ENCODE measurements at places on chromosomes 11 and 22.
A peak's percentile ranks its signal among the peaks of the same experiment; 100 is the strongest.

- DNase-seq: peak; percentile 43
- peaks cover 51% of the 10 kb centered on the region for H3K4me1 ChIP-seq
- peak overlapping the region; percentile 17 for H3K4me3 ChIP-seq
- no peaks in the 10 kb centered on the region for H3K27me3 ChIP-seq
Measured at GRCh38 chr11:123407130-123407995, 22.7 kb upstream of the GRAMD1B start.

DNA sequence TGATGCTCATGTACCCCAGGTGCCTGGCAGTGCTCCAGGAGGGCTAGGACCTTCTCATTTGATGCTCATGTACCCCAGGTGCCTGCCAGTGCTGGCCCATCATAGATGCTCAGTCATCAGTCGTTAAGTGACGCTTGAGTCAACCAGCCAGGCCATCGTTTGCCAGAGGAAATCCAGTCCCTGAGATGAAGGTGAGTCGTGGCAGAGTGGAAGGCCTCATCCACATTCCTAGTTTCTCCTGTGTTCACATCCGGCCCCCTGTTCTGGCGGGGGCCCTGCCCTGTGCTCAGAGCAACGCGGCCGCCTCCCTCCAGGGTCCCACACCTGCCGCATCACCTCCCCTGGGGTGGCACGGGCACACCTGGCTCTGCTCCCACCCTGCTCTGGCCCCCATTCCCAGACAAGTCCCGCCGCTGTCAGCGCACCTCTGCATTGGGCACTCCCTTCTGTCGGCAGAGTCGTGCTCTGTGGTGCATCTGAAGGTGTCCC, 279.9 kb downstream of the BRD1 start:
- DNase-seq: no peak
- peaks cover 28% of the 10 kb centered on the region for H3K27me3 ChIP-seq
- no peaks in the 10 kb centered on the region for H3K36me3 ChIP-seq
- no peaks in the 10 kb centered on the region for H3K4me1 ChIP-seq

- no peak overlapping the region for H3K4me3 ChIP-seq
- H3K27ac ChIP-seq: no peak overlapping the region
- no peaks in the 10 kb centered on the region for H3K27me3 ChIP-seq
- no peak for DNase-seq
- peaks cover 39% of the 10 kb centered on the region for H3K4me1 ChIP-seq
Measured at GRCh38 chr22:36478966-36479365, 2.5 kb downstream of the TXN2 start.

GRCh38 chr11:76861490-76861953, 804 bp downstream of the ACER3 start:
- no peak for DNase-seq
- peak overlapping the region; percentile 91 for H3K4me3 ChIP-seq
- peak overlapping the region; percentile 93 for H3K27ac ChIP-seq
- H3K4me1 ChIP-seq: peaks cover 40% of the 10 kb centered on the region
- H3K27me3 ChIP-seq: no peaks in the 10 kb centered on the region

- no peak overlapping the region for H3K4me3 ChIP-seq
- H3K36me3 ChIP-seq: no peaks in the 10 kb centered on the region
- DNase-seq: no peak
- no peak overlapping the region for H3K27ac ChIP-seq
Measured at GRCh38 chr11:35337136-35337913, 82.0 kb downstream of the SLC1A2 start.

DNA sequence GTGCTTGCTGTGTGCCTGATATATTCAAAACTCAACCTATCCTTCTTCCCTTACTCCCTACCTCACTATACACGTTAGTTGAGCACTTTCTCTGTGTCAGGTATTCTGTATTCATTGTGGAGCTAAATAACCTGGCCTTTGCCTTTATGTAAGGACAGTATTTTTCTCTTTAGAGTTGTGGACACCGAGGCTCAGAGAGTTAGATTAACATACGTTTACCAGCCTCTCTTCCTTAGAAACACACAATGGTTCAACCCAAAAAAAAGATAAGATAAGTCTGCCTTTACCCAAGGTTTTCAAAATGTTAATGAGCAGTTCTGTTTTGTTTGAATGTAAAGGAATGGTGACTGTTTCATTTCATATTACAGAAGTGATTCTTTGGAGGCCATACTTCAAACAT, 45.0 kb downstream of the CBL start:
- H3K27me3 ChIP-seq: no peaks in the 10 kb centered on the region
- no peak overlapping the region for H3K4me3 ChIP-seq
- H3K27ac ChIP-seq: no peak overlapping the region
- H3K4me1 ChIP-seq: no peaks in the 10 kb centered on the region

GRCh38 chr11:12657336-12657735, 16.9 kb upstream of the TEAD1 start:
- no peak for DNase-seq
- no peaks in the 10 kb centered on the region for H3K36me3 ChIP-seq
- no peak overlapping the region for H3K27ac ChIP-seq
- no peak overlapping the region for H3K4me3 ChIP-seq
- no peaks in the 10 kb centered on the region for H3K27me3 ChIP-seq

DNA sequence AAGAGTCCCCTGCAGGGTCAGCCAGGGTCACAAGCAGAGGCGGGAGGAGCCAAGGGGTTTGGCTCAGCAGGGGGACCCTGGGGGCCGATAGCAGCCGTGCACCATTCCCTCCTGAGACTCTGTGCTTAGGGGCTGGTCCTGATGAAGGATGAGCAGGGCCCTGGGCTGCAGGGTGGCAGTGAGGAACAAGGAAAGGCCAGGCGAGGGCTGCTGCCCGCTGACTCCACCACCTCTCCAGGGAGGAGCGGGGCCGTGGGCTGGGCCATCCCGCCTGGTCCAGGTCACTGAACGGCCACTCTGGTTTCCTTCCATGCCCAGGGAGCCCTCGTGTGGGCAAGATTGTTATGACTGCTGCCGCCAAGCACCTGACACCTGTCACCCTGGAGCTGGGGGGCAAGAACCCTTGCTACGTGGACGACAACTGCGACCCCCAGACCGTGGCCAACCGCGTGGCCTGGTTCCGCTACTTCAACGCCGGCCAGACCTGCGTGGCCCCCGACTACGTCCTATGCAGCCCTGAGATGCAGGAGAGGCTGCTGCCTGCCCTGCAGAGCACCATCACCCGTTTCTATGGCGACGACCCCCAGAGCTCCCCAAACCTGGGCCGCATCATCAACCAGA, 9.2 kb upstream of the NDUFS8 start:
- H3K4me3 ChIP-seq: no peak overlapping the region
- H3K27me3 ChIP-seq: no peaks in the 10 kb centered on the region
- peaks cover 5% of the 10 kb centered on the region for H3K36me3 ChIP-seq
- peaks cover 9% of the 10 kb centered on the region for H3K4me1 ChIP-seq
- no peak for DNase-seq

DNA sequence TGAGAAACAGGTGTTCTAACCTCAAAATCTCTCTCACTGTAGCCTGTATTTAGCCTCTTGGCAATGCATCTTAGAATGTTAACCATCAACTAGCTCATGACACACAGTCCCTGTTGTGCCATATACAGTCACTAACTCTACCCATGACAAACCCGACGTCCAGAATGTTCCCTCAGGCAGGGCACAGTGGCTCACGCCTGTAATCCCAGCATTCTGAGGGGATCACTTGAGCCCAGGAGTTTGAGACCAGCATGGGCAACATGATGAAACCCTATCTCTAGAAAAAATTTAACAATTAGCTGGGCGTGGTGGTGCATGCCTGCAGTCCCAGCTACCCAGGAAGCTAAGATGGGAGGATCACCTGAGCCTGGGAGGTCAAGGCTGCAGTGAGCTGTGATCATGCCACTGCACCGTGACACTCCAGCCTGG, 18.2 kb upstream of the CCDC34 start:
- H3K36me3 ChIP-seq: peaks cover 59% of the 10 kb centered on the region
- no peak overlapping the region for H3K4me3 ChIP-seq
- DNase-seq: no peak

DNA sequence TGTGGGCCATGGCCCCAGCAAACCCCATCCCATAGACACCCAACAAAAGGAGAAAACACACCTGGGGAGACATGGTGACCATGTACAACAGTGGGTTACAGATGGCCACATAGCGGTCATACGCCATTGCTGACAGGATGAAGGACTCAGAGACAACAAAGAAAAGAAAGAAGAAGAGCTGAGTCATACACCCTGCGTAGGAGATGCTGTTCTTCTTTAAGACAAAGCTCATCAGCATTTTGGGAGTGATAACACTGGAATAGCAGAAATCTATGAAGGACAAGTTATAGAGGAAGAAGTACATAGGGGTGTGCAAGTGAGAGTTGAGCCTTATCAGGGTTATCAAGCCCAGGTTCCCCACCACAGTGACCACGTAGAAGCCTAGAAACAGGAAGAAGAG, 4.9 kb downstream of the OR8B8 start:
- H3K27ac ChIP-seq: no peak overlapping the region
- H3K27me3 ChIP-seq: peaks cover 23% of the 10 kb centered on the region
- H3K4me3 ChIP-seq: no peak overlapping the region

- H3K4me3 ChIP-seq: no peak overlapping the region
- no peak for DNase-seq
- no peaks in the 10 kb centered on the region for H3K27me3 ChIP-seq
Measured at GRCh38 chr22:18906896-18907295, 776 bp downstream of the DGCR6 start.

GRCh38 chr22:25970374-25970911, 198.8 kb upstream of the SEZ6L start:
- peak overlapping the region; percentile 36 for H3K27ac ChIP-seq
- peak; percentile 49 for DNase-seq
- H3K27me3 ChIP-seq: no peaks in the 10 kb centered on the region
- H3K36me3 ChIP-seq: no peaks in the 10 kb centered on the region
- H3K4me1 ChIP-seq: peaks cover 18% of the 10 kb centered on the region

DNA sequence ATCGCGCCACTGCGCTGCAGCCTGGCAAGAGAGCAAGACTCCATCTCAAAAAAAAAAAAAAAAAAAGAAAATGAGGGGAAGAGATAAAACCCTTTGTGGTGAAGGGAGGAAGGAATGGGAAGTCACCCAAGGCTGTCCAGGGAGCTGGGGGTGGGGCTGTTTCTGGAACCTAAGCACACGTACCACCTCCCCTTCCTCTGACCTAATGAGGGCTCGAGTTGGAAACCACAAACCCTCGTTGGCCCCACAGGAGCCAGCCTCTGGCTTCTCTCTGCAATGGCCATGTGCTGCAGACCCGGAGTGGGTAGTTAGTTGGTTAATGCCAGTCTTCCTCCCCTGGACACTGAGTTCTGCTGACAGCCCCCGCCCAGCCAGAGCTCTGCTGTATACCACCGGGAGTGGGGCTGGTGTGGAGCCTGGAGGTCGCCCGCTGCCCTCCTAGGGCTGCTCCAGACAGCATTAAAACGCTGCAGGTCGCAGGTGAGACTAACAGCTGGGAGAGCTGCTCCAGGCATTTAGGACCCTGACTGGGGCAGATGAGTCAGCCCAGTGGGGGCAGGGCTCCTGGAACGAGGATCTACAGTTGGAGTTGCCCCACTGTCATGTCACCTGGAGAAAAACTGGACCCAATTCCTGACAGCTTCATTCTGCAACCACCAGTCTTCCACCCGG, at the start of gene LGALS12:
Gene LGALS12, plus strand, starts transcription at position 228 of the 672 bp plus-strand sequence. Its CDS starts 375 bp downstream, at position 603.
- no peaks in the 10 kb centered on the region for H3K36me3 ChIP-seq
- H3K4me3 ChIP-seq: no peak within 1 kb of the TSS
- DNase-seq: no peak
- H3K4me1 ChIP-seq: peaks cover 34% of the 10 kb centered on the region
- no peaks in the 10 kb centered on the region for H3K27me3 ChIP-seq
- H3K27ac ChIP-seq: no peak within 1 kb of the TSS

DNA sequence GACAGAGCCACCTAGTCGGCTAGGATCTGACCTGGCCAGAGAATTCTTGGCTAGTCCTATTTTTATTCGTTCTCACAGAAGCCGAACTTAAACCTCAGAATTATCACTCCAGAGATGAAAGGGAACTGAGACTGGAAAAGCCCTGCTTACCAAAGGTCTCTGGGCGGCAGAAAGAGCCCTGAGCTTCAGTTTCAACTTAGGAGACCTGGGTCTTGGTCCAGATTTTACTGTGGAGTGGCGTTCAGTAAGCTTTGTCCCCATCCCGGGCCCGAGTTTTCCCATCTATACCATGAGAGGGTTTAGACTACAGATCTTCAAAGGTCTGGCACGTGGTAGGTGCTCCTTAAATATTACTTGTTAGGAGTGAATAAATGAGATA, 516 bp downstream of the NEU3 start:
- H3K27me3 ChIP-seq: no peaks in the 10 kb centered on the region
- H3K4me1 ChIP-seq: peaks cover 19% of the 10 kb centered on the region
- no peak for DNase-seq
- H3K27ac ChIP-seq: peak overlapping the region; percentile 67

- H3K4me1 ChIP-seq: peaks cover 56% of the 10 kb centered on the region
- H3K36me3 ChIP-seq: no peaks in the 10 kb centered on the region
- H3K27ac ChIP-seq: peak overlapping the region; percentile 67
- H3K27me3 ChIP-seq: no peaks in the 10 kb centered on the region
- no peak overlapping the region for H3K4me3 ChIP-seq
Measured at GRCh38 chr22:24455751-24456426, 28.5 kb downstream of the ADORA2A start.
